NCI-H1092 (cell line): ENCODE measurements at places on chromosomes 3 and 15.
A peak's percentile ranks its signal among the peaks of the same experiment; 100 is the strongest.

GRCh38 chr3:60636846-60637245 lies 614.4 kb downstream of the FHIT start:
- DNase-seq: no peak

- DNase-seq: no peak
Observed at GRCh38 chr3:110614186-110614585, 457.4 kb upstream of the NECTIN3 start.

DNA sequence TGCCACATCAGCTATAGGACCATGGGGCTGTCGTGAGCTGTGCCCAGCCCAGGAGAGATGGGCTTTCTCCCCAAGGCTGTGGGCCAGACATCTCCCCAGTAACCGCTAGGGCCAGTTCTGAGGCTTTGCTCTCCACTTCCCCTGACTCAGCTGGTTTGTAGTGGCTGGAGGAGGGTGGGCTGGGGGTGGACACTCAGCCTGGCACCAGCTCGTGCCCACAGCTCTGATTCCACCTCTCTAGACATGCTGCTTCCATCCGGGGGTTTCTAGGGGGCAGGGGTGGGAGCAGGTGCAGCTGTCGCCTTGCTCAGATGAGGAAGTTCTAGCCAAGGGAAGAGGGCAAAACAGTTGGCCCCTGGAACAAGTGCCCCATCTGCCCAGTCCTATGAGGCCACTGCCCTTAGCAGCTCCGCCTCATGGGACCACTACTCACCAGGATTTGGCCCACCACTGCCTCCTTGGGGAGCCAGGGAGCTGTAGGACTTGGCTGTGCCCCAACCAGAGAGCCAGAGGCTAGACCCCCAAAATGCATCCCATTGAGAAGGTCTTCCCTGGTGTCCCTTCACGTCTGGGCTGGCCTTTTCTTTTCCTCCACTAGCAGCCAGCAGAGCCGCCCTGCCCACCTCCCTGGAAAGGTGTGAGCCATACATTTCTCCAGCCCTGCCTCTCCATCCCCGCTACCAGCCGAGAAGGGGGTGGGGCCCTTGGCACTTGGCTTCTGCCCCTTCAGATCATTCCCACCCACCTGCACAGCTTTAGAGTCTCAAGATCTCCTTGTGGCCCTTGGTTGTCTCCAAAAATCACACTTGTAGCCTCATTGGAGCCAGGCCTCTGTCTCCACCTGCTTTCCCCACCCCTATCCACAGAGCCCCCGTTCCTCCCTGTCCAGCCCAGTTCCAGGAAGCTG lies 9.9 kb downstream of the GLYCTK start:
- DNase-seq: no peak

DNA sequence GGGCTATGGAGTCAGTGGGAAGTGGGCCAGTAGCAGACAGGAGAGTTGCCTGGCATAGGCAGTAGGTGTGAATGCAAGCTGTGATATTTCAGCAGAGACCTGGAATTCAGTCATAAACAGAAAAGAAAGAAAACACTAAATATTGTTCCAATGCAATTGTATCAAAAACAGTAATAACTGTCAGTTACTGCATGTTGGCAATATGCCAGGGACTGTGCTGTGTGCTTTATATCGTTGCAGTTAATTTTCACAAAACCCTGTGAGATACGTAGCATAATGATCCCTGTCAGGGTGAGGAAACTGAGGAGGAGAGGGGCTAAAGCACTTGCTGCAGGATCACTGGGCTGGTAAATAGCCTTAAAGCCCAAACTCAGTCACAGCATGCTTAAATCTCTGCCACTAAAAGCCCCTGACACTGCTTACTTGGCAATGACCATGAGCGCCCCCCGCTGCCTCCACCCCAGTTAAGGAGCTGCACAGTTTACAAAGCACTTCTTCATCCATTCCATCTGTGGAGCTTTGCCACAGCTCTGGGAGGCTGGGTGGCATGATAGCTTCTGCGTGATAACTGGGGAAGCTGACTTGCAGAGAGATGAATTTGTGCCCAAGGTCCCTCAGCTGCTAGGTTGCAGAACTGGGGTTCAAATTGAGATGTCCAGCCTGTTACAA lies 3.9 kb downstream of the SLC6A1 start:
- DNase-seq: no peak

GRCh38 chr15:60648928-60649679 lies 170.2 kb upstream of the ICE2 start:
- no peak for DNase-seq

DNA sequence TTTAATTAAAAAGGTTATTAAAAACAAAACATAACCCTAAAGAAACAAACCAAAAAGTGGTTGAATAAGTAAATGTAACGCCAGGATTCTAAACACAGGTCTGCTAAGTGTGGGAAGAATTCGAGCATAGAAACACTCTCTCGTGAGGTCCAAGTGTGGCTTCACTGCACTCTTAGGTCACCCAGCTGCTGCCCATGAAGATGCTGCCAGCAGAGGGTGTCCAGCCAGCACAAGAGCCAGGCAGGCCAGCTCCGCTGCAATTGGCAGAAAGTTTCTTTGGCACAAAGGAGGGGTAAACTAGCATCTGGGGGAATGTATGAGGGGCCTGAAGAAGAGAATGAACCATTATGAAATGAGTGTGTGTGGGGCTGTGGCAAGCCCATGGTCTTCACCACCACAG lies 215.7 kb upstream of the FEZF2 start:
- DNase-seq: no peak

DNA sequence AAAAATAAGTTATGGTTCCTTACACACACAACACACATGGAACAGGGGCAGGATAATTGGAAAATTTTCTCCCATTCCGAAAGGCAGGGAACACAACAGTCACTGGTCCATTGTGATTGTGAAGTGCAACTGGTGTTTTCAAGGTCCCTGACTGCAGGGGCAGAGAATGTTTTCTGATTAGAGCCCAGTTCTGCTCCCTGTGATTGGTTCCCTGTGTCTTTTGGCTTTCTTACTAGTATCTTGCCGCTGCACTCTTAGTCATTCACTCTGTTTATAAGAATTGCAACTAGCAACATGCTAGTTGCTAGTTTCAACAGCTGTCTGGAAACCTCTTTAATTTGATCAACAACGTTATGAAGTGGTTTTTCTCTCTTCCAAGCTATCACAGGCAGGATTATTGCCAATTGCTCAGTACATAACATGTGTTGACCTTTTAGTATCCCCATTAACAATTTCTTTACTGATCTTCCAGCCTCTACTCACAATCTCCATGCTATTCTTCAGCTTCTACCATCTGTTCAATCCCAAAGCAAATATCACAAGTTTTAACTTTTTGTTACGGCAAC lies 177.5 kb downstream of the EPHA6 start:
- no peak for DNase-seq

DNA sequence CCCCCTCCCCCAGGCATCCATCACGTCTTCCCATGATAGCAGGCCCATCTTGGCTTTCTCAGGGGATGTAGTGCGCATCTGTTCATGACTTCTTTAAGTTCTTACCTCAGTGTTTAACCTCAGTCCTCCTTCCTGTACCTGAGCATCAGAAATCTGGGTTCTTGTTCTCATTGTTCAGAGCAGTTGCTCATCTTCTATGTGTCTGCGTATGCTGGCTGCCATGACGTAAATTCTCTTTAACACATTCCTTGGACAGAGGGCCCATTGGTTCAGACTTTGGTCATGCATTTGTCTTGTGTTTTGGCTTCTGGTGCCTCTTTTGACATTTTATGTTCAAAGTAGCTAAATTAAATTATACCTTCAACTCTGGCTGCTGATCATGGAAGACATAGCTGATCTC lies 227.3 kb downstream of the CACNA2D3 start:
- DNase-seq: no peak

- DNase-seq: peak; percentile 60
Observed at GRCh38 chr3:172673210-172673679, 37.6 kb downstream of the NCEH1 start.

DNA sequence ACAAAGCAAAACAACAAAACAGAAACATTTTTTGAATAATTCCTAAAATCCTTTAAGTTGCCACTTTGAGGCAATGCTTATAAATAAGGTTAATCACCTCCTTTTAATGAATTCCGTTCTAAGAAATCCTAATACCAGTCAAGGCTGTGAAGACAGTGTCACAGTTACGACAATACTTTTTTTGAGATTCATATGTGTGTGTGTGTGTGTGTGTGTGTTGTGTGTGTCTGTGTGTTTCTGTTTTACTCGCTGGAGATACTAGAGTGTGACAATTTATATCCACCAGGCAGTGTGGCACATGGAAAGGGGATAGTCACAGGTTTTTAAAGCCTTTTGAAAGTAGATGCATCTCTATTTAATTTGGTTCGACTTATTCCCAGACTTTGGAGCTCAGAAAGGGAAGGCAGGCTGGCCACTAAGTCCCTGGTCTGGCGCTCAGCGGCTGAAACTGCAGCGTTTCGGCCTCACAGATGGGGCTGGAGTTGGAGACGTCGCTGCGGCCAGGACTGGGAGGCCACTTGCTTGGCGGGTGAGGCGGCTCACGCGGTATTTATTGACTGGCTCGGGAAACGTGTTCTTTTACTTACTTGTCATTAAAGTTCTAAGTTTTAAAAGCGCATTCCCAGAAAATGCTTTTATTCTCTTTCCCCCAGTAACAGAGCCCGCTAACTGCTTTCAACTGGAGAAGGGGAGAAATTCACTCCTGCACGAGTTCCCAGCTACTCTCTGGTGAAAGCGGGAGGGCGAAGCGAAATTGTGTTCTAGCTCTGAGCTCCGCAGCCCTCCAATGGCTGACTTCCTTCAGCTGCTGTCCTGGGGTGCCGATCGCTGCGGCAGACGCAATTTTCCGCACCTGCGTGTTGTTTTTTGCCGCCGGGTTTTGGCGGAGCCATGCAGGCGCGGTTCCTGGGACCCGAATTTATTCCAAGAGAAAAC lies 13.7 kb downstream of the ZIC1 start:
- DNase-seq: no peak

- no peak for DNase-seq
Observed at GRCh38 chr3:160490166-160490565, 40.6 kb upstream of the TRIM59 start.
